ENCODE measurements at places on chromosomes 5 and 9. TPM values are rescaled to one million over a fixed set of nuclear protein-coding genes. Genes with fewer than 3 reads are reported as not detected.

DNA sequence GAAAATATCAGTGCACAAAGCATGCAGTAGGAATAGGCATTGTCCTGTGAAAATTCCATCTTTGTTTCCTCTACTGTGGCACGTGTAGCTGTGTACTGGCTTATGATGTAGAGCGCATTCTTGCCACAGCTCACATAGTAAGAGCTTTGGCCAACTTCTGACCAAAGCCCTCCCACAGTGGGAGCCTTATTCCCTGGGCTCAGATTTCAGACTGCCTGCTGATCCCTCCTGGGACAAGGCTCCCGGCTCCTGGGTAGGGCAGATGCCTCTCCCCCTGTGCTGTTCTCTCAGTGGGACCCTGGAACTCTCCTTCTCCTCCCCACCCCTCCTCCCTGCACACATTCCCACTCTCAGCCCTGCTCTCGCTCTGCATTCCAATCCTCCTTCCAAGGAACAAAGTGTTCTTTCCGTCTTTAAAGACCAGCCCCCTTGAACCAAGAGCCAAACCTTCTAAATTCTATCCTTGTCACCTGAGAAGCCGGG lies 17.5 kb downstream of the LCP2 start:
- no peak for DNase-seq

- DNase-seq, result no peak
These were observed 106.4 kb downstream of the ERCC6L2 start for GRCh38 chr9:95981761-95982390.

SEMA6A gene
- 90.0 TPM for total RNA-seq

GRCh38 chr5:77031891-77032290 lies 1.7 kb downstream of the AGGF1 start:
- no peak for DNase-seq

GRCh38 chr5:77157732-77158532 lies 52.5 kb upstream of the PDE8B start:
- DNase-seq, result no peak

- no peak for DNase-seq
These were observed 60.1 kb downstream of the PTPDC1 start for GRCh38 chr9:94144394-94144793.

- no peak for DNase-seq
These were observed 75.9 kb downstream of the COL27A1 start for GRCh38 chr9:114231273-114231672.

GRCh38 chr5:140205216-140205615 lies 30.2 kb downstream of the CYSTM1 start:
- no peak for DNase-seq

All from mucosa of descending colon (tissue), 3 donors.